ENCODE measurements at places on chromosomes 5 and 9. TPM values are rescaled to one million over a fixed set of nuclear protein-coding genes. Genes with fewer than 3 reads are reported as not detected.

- DNase-seq = no peak
These were observed 129.1 kb downstream of the MACROH2A1 start for GRCh38 chr5:135269931-135270421.

DNA sequence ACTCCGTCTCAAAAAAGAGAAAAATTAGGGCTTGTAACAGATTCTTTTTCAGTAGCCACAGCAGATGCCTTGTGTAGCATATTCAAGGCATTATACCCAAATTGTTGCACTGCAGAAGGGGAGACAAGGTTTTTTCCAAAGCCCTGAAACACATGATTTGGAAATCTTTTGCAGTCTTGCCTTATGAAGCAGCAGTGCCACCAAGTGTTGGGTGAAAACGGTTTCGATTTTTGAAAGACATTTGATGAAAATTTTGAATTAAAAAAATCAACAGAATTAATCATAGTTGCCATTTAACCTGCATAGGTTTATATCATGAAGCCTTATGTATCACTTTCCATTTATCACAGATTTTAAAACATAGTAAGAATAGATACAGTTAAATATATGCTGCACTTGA is 479.5 kb downstream of the TAF11L14 start:
- no peak for DNase-seq

Gene GADD45G
- total RNA-seq = 21.5 TPM

Gene TSSK1B
- not detected for total RNA-seq

DNA sequence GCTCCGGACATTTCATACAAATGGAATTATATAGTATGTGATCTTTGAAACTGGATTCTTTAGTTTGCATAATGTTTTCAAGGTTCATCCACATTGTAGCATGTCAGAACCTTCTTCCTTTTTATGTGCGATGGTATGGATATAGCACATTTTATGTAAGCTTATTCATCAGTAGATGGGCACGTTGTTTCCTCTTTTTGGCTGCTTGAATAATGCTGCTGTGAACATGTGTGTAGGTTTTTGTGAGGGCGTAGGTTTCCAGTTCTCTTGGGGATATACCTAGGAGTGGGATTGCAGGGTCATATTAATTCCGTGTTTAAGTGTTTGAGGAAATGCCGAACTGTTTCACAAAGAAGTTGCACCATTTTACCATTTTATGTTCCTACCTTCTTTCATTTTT is 187.8 kb downstream of the NR3C1 start:
- no peak for DNase-seq

DNA sequence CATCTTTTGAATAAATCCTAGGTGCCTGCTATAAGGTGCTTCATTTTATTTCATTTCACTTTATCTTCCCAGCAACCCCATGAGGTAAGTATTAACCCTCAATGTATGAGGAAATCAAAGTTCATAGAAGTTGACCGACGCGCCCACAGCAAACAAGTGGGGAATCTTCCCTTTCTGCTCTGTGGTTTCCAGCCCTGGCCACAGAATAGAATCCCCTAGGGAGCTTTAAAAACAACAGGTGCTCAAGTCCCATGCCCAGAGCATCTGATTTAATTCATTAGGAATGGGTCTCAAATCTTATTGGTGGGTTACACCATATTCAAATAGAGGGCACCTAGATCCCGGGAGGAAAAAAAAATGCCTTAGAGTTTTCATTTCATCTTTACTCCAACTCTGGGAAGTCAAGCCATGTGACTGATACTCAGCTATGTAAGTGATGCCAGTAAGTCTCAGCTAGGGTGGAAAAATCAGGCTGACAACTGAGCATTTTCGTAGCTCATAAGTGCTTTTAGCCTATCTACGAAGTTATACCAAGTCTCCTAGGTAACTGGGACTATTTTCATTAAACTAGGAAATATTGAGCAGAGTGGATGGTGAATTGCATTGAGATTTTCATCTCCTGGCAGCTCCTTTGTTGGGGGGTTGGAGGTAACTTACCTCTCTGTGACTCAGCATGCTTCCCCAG is 353.4 kb upstream of the SLC30A5 start:
- DNase-seq = no peak

DNA sequence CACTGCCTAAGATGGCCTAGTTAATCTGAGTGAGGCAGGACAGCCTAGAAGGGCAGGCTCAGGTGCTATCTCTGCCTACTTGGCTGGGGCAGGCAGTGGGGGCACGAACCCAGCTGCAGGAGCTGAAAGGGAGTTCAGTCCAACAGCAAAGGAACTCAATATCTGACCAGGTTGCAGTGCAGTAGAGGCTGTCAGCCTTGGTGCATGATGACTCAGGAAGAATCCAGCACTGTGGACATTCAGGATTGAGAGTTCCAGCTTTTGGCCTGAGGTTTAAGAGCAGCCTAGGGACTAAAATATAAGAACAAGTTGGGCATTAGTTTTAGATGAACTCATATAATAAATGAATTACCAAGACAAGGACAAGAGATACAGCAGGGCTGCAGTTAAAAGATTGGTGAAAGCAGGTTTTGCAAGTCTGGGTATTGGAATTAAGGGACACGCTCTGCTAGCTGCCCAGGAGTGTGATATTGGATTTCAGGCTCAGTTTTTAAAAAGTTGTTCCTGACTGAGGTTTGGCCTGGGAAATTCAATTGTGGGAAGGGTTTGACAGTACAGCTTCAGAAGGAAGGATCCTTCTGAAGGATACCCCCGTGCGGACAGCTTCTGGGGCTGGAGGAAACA is 64.7 kb upstream of the ATG10 start:
- no peak for DNase-seq

DNA sequence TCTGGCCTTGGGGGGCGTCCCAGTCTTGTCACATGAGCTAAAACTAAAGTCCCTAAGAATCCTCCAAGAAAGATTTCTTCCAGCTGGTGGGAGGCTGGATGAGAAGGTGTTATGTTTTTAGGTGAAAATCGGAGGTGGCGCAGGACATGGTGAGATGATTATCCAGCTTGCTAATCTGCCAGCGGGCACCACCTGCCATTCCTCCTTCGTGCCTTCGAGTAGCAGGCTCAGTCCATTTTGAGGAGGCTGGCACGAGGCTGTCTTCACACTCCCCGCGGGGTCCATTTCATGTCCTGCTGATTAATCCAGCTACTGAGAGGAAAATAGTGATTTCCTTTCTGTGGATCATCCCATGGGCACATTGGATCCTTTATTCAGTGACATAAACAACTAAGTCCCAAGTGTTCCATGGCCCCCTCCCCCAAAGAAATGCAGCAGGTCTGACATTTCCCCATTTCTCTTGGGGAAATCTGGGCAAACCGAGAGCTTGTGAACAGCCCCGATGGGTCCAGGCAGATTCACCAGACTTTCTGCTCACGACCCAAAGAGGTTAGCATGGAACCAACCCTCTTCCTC is 38.2 kb upstream of the EXOC3 start:
- peak; percentile 7 for DNase-seq

DNA sequence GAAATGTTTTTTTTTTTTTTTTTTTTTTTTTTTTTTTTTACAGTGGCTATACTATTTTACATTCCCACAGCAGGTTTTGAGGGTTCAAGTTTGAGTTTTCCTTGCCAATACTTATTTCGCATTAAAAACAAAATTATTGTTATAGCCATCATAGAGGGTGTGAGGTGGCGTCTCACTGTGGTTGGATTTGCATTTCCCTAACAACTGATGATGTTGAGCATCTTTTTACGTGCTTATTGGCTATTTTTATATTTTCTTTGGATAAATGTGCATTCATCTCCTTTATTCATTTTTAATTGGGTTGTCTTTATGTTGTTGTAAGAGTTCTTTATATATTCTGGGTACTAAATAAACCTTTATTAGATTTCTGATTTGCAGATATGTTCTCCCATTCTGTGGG is 18.9 kb upstream of the UBLCP1 start:
- no peak for DNase-seq

- DNase-seq = no peak
These were observed 83.7 kb downstream of the PCSK5 start for GRCh38 chr9:75974016-75974766.

Gene WNT8A
- not detected for total RNA-seq

GRCh38 chr5:156942064-156942463 is 21.0 kb downstream of the TIMD4 start:
- DNase-seq = no peak

- DNase-seq = no peak
These were observed 1.9 kb downstream of the ROR2 start for GRCh38 chr9:91948101-91948596.

- no peak for DNase-seq
These were observed 46.4 kb downstream of the EHMT1 start for GRCh38 chr9:137665226-137665625.

DNA sequence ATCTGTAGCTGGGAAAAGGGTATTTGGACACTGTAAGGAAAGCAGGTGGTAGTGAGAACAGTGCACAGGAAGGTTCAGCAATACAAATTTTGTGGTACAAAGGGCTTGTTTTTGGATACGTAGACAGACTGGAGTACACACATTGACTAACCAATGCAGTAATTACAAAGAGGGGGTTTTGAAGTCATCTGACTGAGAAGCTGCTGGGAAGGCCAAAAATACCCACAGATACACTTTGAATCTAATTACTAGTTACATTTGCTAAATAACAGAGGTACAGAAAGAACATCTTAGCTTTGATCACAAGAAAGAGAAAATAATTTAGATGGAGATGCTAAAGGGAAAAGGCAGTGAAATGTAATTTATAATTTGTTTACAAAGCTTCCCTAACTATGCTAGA is 45.9 kb downstream of the PKD2L2 start:
- DNase-seq = no peak

GRCh38 chr9:14650596-14650995 is 42.6 kb downstream of the ZDHHC21 start:
- no peak for DNase-seq

DNA sequence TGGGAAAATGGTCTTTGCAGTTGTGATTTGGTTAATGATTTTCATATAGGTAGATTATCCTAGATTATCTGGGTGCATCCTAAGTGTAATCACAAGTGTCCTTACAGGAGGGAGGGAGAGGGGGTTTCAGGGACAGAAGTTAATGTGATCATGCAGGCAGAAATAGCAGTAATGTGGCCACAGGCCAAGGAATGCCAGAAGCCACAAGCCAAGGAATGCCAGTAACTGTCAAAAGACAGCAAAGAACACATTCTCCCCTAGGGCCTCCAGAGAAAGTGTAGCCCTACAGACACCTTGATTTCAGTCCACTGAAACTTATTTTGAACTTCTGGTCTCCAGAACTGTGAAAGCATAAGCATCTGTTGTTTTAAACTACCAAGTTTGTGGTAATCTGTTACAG is 2074.5 kb downstream of the MAT2B start:
- no peak for DNase-seq

GRCh38 chr9:129720181-129720864 is 32.5 kb downstream of the PTGES start:
- DNase-seq = no peak

DNA sequence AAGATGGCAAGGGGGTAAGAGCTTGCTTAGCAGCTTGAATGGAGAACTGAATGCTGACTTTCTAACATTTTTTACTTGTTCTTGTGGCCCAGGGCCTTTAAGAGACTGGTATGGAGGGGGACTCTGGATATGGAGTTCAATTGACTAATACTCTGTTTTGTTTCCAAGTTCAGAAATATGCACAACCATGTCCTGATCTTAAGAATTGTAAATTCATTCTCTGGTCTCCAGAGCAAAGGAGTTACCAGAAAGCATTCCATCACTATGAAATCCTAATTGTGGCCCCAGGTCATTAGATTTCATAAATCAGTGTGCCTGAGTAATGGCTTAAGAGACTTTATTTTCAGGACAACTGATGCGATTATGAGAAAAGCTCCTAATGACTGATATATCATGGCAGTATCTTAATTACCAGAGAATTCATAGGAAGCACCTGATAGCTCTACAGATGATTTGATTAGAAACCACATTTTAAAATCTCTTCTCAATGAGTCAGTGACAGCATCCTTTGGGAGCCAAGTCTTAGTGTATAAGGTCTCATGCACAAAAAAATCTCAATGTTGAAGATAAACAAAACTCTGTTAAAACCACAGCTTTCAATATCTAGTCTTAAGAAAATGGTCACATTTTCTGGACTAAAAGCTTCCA is 613.6 kb upstream of the KLF4 start:
- no peak for DNase-seq

GRCh38 chr5:107597247-107597646 is 73.5 kb downstream of the EFNA5 start:
- no peak for DNase-seq

DNA sequence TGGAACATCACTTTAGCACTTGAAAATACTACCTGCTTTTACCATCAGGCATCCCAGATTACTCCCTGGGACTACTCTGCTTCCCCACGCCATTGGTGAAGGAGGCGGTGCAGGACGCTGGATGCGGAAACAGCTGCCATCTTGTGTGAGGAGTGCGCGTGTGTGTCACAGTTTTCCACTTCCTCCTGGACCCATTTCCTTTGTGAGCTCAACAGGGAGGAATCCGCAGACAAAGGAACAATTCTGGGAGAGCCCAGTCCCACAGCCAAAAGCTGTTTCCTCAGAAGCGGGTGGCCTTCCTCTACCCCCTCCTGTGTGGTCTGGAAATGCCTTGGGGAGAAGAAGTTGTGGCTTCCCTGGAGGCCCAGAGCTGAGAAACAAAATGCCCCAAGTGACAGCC is 16.8 kb downstream of the AFAP1L1 start:
- no peak for DNase-seq

- DNase-seq = no peak
These were observed 122.1 kb downstream of the EBF1 start for GRCh38 chr5:158977642-158978041.

GRCh38 chr5:16799796-16800195 is 136.3 kb downstream of the MYO10 start:
- DNase-seq = no peak

All from ovary (tissue), 10 donors.